ENCODE measurements at places on chromosomes 1 and 21. TPM values are rescaled to one million over a fixed set of nuclear protein-coding genes. Genes with fewer than 3 reads are reported as not detected.
A peak's percentile ranks its signal among the peaks of the same experiment; 100 is the strongest.

- DNase-seq = no peak
Measured at GRCh38 chr1:64137412-64137803, 66.0 kb upstream of the UBE2U start.

CLCA1 gene
- not detected for total RNA-seq

LPAR3 gene
- 17.2 TPM for total RNA-seq

REN gene
- not detected for total RNA-seq

DNA sequence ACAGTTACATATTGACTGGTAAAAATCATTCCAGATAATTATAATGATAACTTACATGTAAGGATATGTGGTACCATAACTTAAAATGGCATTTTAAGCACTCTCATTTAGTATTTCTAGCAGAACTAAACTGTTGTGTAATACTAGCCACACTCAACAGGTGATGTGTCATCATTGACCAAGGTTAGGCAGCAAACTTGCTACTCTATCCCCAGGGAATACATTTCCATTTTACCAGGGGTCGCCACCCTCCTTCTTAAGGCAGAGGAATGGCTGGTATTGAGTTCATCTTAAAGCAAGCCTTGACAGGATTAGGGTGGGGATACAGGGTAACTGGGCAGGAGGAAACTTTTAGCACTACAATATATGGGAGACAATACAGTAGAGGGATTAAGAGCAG is 259.8 kb upstream of the CAMK1G start:
- peak; percentile 73 for DNase-seq

- DNase-seq = no peak
Measured at GRCh38 chr1:47678464-47678980, 240.7 kb downstream of the FOXD2 start.

DNA sequence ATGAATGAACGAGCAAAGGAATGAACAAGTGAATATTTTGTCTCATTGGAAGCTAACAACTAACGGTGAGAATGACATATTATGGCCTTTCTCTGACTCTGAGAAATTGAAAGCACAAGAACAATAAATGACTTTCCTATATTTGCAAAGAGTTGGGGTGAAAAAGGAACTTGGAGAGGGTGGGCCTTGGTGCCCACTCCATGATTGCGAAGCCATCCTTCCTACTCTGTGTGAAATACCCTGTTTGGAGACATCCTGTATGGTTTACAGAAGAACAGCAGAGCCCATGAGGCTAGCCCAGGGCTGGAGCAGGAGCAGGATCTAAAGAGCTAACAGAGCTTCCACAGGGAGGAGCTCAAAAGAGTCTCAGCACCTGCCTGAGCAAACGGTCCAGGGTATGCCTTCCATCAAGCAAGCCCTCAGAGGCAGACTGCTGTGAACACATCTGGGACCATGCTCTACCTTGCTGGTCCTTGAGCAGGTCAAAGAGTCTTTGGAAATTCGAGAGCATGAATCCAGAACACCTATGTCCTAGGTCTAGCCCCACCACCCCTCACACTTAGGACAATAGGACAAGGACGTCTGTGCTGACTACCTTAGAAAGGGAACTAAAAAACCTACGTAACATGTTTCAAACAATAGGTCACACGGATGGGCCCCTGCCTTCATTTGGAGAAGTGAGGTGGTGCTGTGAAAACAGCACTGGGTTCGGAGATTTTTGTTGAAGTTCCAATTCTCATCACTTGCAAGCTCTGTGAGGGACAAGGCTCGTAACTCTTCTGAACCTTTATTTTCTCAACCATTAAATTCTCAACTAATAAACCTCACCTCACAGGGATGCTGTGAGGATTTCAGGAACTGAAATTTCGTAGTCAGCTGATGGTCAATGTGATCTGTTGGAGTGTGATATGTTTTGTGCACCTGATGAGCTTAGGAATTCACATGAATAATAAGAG is 377.4 kb downstream of the RRAGC start:
- DNase-seq = no peak

DNA sequence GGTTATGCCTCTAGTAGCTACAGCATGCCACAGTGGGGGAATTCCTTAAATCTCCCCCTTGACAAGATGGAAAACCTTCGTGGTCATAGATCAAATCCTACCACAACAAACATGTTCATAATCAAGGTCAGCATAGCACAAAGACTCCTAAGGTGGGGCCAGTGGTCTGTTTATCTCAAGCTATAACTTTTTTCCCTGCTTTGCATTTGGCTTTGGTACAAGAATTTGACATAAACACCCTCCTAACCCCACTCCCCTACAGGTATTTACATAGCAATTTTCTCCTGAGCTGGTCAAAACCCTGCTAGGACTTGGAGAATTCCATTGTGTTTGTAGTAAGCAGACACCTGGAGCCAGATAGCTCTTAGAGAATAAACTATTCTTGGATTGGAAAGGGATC is 58.5 kb downstream of the HIVEP3 start:
- no peak for DNase-seq

SLC9C2 gene
- total RNA-seq = not detected

DNALI1 gene
- total RNA-seq = 4.8 TPM

- DNase-seq = peak; percentile 71
Measured at GRCh38 chr1:78649628-78650027, at the start of gene IFI44. IFI44 (plus strand) TSS chr1:78649831; CDS start chr1:78650196, 365 bp downstream.

DNA sequence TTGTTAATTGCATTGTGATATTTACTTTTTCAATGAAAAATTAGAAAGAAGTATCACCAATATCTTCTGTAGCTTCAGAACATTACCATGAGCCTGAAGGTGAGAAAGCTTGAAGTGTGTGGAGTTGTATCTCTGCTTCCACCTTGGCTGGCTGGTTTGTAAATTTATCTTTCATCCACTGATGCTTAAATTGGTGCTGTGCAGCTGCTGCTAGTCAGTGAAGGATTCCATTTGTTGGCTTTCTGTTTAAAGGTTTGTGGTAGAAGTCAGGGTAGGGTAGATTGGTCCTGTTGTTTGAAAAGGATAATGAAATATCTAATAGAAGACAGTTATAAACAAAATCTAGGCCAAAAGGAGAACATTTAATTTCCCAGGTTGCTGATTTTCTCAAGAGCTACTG is 105.7 kb downstream of the C1orf21 start:
- DNase-seq = no peak

HSPG2 gene
- total RNA-seq = 207 TPM

CTSK gene
- total RNA-seq = 6.7 TPM

HOOK1 gene
- total RNA-seq = 9.6 TPM

DNA sequence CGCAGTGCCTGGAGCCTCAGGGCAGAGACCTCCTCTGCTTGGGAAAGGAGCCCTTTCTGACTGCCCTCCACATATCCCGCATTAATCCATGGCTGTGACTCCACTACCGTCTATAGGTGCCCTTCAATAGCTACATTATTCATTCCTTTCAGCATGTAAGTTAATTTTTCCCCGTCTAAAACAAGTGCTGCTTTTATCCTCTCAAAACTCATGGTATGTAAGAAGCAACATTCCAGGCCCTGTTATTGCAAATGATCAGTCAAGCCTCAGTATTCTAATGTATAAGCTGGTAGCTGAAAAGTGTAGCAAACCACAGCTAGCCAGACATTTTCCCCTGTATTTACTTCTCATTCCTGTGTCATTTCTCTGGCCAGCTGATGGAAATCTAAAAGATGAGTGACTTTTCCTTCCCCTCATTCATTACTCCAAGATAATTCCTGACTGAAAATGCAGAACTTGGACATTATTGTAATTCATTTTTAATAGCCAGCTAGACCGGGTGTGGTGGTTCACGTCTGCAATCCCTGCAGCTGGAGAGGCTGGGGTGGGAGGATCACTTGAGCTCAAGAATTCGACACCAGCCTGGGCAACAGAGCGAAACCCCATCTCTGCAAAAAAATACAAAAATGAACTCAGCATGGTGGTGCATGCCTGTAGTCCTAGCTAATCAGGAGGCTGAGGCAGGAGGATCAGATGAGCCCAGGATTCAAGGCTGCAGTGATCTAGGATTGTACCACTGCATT is 88.5 kb upstream of the SOD1 start:
- DNase-seq = no peak

All from mammary epithelial cell (primary cell).